Foreskin melanocyte (primary cell): ENCODE measurements at places on chromosomes 11 and 22.

GRCh38 chr11:36088266-36088972, 144.6 kb downstream of the LDLRAD3 start:
- DNase-seq = no peak

DNA sequence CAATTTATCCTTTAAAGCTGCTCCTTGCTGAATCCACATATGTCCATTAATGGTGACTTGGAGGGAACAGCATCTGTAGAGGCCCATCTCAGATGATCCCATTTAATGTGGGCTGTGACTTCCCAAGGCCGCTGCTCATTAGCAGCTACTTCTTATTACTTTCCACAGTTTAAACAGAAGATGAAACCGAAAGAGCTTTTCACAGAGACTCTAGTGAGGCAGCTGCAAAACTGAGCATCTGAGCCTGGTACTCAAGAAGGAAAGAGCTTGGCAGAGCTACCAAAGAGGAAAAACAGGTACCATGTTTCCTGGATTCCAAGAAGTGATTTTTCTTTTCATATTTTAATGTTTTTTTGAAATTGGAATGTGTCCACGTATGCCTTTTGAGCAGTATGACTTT, 110.5 kb upstream of the NARS2 start:
- DNase-seq = no peak

DNA sequence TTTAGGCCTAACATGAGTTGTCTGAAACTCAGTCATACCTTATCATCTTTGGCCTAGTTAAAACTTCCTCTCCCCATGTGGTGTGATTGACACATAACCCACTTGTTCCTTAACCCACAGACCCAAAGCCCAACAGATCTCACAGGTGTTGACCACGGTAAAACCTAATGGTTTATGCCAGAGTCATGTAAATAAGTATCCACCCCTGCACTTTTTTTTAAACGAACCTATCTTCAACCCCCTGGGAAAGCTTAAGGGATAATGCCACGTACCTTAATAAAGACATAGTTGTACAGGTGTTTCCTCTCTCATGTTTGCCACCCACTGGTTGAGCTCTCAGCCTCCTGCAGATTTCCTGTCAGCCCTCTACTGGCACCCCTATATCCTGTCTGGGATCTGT, 709.3 kb upstream of the CCDC179 start:
- DNase-seq = no peak

- no peak for DNase-seq
These were observed 32.8 kb downstream of the KCNC1 start for GRCh38 chr11:17767301-17767885.

GRCh38 chr11:47899801-47900200, 51.7 kb upstream of the NUP160 start:
- DNase-seq = no peak
